ENCODE measurements at places on chromosomes 5 and 9.
A peak's percentile ranks its signal among the peaks of the same experiment; 100 is the strongest.

- no peak for DNase-seq
Measured at GRCh38 chr5:93723005-93723404, 18.4 kb downstream of the POU5F2 start.

DNA sequence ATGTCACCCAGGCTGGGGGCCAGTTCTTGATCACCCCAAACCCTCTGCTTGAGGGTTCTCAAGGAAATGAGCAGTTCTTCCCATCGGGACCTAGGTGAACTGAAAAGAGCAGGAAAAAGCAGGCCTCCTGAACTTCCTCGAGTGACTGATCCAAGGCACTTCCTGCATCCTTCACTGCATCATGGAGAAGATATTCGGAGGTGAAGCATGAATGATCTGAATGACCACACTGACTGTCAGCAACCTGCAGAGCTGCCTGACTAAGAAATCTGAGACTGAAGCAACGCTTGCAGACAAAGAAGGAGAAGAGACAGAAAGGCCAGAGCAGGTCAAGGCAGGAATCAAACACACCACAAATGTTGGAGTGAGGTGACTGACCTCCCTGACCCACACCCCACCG is 420.2 kb downstream of the AGTPBP1 start:
- no peak for DNase-seq

DNA sequence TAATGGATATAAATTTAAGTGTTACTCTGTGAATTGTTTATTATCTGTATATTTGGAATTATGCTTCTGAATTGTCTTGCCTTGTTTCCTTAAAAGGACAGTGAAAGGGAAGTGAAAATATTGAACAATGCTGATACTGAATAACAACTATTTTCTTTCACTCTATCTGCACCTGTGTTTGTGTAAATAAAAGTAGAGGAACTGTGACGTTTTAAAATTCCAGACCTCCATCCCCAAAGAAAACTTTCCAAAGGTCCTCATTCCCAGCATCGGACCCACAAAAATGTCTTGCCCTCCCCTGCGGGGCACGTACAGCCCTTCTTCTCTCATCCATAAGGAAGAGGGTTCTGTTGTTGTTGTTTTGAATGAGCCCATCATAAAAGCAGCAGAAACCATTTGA is 100.0 kb downstream of the NLN start:
- DNase-seq = no peak

DNA sequence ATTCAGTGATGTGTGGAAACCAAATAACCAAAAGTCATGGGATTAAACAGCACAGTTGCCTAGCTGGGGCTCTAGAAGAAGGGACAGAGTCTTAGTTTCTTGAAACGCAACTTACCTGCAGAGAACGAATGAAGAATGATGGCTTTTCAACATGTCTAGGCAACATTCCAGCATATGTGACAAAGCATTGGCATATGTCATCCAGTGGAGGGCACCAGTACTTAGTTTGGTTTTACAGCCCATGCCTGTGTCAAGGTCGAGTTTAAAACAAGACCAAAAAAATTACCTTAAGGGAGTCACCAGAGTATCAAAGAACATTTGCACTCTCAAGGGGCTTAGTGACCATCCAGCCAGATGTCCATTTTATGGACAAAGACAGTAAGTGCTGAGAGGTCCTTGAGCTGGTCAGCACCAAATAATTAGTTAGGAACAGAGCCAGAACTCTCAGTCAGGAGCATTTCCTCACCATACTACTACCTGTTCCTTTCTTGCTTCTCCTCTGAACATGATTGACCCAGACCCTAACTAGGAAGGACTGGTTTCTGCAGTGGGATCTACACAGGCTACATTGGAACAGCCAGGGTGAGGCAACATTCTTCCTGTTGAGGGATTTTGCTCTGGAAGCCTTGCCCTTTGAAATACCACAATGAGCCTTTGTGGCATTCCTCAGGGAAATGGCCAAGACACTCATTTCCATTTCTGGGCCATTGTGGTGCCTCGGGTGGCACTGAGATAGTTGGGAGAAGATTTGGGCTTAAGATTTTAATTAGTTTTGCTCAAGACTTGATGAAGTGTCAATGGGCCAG is 75.4 kb upstream of the ANKH start:
- peak; percentile 31 for DNase-seq

- peak; percentile 92 for DNase-seq
Measured at GRCh38 chr5:10789021-10789420, 28.0 kb upstream of the DAP start.

DNA sequence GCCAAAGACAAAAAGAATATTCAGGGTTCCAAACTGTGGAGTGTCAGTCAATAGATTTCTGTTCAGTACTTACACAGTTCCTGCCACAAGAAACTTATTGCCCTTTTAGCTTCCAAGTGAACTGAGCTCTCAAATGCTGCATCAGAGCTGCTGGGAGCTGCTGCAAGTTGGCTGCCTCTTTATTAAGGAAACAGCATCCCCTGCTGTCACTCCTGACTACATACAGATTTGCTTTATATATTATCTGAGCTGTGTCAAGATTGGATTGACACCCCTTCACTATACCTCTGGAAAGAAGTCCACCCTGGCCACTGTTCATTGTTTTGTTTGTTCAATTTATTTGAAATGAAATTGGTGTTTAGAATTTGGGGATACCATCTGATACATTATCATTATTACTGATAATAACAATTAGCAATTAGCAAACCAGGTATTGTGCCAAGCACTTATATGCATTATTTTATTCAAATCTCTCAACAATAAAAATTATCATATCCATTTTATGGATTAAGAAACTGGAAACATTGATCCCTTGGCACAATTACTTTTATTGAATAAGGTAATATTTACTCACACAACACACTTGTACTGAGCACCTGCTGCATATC is 16.4 kb upstream of the C5orf58 start:
- DNase-seq = peak; percentile 73

DNA sequence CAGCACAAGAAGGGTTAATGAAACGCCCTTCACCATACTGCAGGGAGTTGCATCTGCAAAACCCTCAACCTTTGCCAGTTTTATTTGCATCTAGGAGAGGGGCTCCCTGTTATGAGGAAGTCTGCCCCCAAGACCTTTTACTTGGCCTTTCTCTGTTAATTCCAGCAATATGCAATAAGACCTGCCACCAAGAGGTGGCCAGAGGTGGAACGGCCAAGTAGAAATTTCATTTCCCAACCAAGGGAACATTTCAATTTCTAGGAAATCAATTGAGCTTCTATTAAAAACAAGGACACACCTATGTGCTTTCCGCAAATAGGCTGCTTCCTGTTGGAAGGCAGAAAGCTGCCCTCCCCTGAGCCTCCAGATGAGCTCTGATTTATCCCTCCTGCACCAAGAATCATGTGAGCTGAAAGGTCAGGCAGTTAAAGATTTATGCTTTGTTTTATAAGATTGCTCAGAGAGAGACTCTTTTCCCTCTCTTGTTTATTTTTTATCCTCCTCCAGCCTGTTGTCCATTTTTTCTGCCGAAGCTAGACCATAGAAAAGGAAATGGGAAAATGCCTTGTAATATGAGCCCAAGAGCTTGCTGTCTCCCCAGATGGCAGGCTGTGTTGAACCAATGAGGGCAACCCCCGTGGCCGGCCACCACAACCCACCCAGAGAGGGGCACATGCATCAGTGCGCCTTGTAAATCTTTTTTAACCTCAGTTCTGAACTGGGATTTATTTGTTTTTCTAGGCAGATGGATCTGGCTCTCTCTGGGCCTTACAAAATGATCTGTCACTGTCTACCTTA is 572.8 kb downstream of the TLE1 start:
- no peak for DNase-seq

DNA sequence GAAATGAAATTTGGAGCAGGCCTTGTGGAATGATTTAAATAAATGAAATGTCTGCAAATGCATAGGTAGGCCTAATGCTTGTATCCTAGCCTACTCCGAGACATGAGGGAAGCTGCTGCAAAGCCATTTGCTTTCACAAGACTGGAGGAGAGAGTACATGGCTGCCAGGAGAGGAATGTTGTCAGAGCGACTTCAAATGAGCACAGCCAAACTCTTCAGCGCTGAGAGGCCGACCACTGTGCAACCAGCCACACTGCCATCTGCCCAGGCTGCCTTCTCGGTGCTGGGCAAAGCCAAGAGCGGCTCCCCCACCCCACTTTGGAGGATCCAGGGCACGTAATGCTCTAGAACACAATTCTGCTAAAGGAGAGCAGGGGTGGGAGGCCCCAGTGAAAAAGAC is 122.6 kb downstream of the RASEF start:
- DNase-seq = no peak
